ENCODE measurements at places on chromosomes 7 and 10.

DNA sequence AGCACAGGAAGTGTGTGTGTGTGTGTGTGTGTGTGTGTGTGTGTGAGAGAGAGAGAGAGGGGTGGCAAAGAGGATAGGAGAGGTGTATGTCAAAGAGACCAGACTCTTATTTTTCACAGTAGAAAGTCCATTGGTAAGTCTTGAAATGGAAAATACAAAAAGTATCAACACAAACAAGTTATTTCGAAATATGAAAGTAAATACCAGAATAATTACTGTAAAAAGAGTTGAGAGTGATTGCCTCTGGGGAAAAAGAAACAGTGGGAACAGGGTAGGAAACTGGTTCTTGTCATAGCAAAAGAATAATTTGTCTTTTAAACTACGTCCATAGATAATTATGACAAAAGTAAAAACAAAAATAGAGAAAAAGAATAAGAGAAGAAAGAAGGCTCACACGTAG, 29.0 kb upstream of the EIF5AL1 start:
- H3K27ac ChIP-seq, result no peak overlapping the region
- no peaks in the 10 kb centered on the region for H3K27me3 ChIP-seq
- H3K36me3 ChIP-seq, result no peaks in the 10 kb centered on the region
- H3K4me1 ChIP-seq, result no peaks in the 10 kb centered on the region

DNA sequence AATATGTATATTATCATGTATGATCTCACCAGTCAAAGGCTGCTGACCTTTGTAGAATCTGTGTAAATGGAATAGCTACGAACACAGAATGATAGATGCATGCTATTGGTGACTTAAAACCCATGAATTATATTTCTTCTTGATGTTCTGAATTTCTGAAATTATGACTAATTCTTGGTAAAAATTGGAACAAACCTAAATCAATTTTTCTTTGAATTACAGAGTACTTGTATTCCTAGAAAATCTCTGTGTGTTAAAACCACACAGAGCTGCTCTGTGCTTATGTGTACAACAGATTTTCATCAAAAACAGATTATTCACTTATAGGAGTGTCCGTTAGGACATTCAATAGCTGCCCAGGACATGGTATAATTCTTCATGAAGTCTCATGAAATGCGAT, 108.3 kb upstream of the MDFIC start:
- no peaks in the 10 kb centered on the region for H3K27me3 ChIP-seq
- H3K27ac ChIP-seq, result no peak overlapping the region
- no peak for DNase-seq
- no peaks in the 10 kb centered on the region for H3K36me3 ChIP-seq
- no peak overlapping the region for H3K4me3 ChIP-seq
- H3K4me1 ChIP-seq, result no peaks in the 10 kb centered on the region

GRCh38 chr10:4082861-4083260, 297.9 kb upstream of the KLF6 start:
- H3K4me3 ChIP-seq, result no peak overlapping the region
- H3K27me3 ChIP-seq, result no peaks in the 10 kb centered on the region
- no peaks in the 10 kb centered on the region for H3K36me3 ChIP-seq

- no peaks in the 10 kb centered on the region for H3K4me1 ChIP-seq
- H3K36me3 ChIP-seq, result no peaks in the 10 kb centered on the region
- H3K27me3 ChIP-seq, result no peaks in the 10 kb centered on the region
- H3K27ac ChIP-seq, result no peak overlapping the region
- no peak overlapping the region for H3K4me3 ChIP-seq
These were observed 147.1 kb downstream of the BUB3 start for GRCh38 chr10:123301077-123301857.

- no peaks in the 10 kb centered on the region for H3K27me3 ChIP-seq
- no peaks in the 10 kb centered on the region for H3K36me3 ChIP-seq
- H3K4me1 ChIP-seq, result no peaks in the 10 kb centered on the region
These were observed 86.2 kb downstream of the TACC2 start for GRCh38 chr10:122075171-122075570.

- no peaks in the 10 kb centered on the region for H3K27me3 ChIP-seq
- H3K36me3 ChIP-seq, result no peaks in the 10 kb centered on the region
- no peaks in the 10 kb centered on the region for H3K4me1 ChIP-seq
- H3K27ac ChIP-seq, result no peak overlapping the region
These were observed 135.7 kb downstream of the INHBA start for GRCh38 chr7:41567031-41567730.

- no peak overlapping the region for H3K4me3 ChIP-seq
- H3K27ac ChIP-seq, result no peak overlapping the region
- peaks cover 3% of the 10 kb centered on the region for H3K36me3 ChIP-seq
- H3K4me1 ChIP-seq, result peaks cover 7% of the 10 kb centered on the region
- no peak for DNase-seq
These were observed 13.5 kb downstream of the IQCE start for GRCh38 chr7:2572101-2572842.

DNA sequence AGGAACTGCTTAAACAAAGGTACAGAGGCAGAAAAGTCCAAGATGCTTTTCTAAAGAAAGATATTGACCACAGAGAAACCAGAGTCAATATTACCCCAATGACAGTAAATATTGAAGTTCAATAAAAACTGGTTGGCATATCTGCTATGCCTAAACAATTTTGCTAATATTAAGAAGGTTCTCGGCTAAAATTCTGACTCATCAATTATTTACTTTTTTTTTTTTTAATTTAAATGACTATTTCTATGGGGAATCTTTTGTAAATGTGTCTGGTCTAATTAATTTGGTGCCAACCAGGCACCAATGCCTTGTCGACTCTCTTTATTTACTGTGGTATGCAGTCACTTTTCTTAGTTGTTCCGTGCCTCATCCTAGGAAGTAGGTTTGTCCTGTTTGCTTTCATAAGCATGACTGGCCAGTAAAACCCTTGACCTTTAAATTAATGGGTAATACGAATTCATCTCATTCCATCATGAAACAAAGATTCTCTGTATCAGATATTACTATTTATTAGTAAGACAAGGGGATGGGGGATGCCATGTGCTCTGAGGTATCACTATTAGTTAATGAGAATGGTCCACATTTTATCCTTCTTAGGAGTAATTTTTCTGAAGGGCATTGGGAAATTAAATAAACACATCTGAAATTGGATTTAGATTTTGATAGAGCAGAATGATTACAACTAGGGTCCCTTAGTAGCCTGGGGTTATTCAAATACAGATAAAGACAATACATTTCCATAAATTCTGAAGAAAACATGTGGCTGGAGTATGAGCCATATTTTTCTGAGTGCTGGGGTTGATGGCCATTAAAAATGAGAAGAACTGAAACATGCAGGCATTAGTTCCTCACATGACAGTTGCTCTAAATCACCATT, 154.4 kb downstream of the VTI1A start:
- H3K36me3 ChIP-seq, result no peaks in the 10 kb centered on the region
- DNase-seq, result no peak
- no peaks in the 10 kb centered on the region for H3K4me1 ChIP-seq
- no peaks in the 10 kb centered on the region for H3K27me3 ChIP-seq

DNA sequence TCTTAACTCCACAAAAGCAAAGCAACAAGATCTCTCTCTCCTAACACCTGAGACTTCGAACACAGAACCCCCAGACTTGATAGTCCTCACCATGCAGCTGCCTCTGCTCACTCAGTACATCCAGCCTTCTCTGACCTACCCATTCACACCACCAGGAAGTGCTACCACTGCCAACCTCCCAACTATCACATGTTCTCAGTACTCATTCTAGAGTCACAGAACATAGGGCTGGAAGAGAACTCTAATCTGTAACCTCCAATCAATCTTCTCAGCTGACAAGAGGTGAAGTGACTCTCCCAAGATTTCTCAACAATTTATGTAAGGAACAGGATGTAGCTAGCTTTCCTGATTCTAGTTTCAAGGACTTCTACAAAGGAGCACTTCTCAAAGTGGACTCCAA, 3.8 kb downstream of the NUDCD3 start:
- H3K27ac ChIP-seq, result no peak overlapping the region
- DNase-seq, result peak; percentile 18
- no peaks in the 10 kb centered on the region for H3K27me3 ChIP-seq
- H3K4me1 ChIP-seq, result peaks cover 10% of the 10 kb centered on the region
- H3K4me3 ChIP-seq, result no peak overlapping the region

- peaks cover 29% of the 10 kb centered on the region for H3K4me1 ChIP-seq
- H3K4me3 ChIP-seq, result no peak overlapping the region
- no peaks in the 10 kb centered on the region for H3K36me3 ChIP-seq
- DNase-seq, result no peak
- H3K27me3 ChIP-seq, result no peaks in the 10 kb centered on the region
These were observed 115.1 kb downstream of the RNF216 start for GRCh38 chr7:5666361-5666760.

- no peak for DNase-seq
- no peaks in the 10 kb centered on the region for H3K4me1 ChIP-seq
- no peak overlapping the region for H3K4me3 ChIP-seq
- no peaks in the 10 kb centered on the region for H3K27me3 ChIP-seq
- no peak overlapping the region for H3K27ac ChIP-seq
- H3K36me3 ChIP-seq, result no peaks in the 10 kb centered on the region
These were observed 200.1 kb upstream of the RNF32 start for GRCh38 chr7:156440456-156440855.

- H3K27ac ChIP-seq, result no peak overlapping the region
- no peaks in the 10 kb centered on the region for H3K36me3 ChIP-seq
- H3K4me1 ChIP-seq, result no peaks in the 10 kb centered on the region
- no peak overlapping the region for H3K4me3 ChIP-seq
- DNase-seq, result no peak
- no peaks in the 10 kb centered on the region for H3K27me3 ChIP-seq
These were observed 266.5 kb downstream of the GFRA1 start for GRCh38 chr10:116006508-116006907.
